ENCODE measurements at places on chromosomes 2 and 18. TPM values are rescaled to one million over a fixed set of nuclear protein-coding genes. Genes with fewer than 3 reads are reported as not detected.

DNA sequence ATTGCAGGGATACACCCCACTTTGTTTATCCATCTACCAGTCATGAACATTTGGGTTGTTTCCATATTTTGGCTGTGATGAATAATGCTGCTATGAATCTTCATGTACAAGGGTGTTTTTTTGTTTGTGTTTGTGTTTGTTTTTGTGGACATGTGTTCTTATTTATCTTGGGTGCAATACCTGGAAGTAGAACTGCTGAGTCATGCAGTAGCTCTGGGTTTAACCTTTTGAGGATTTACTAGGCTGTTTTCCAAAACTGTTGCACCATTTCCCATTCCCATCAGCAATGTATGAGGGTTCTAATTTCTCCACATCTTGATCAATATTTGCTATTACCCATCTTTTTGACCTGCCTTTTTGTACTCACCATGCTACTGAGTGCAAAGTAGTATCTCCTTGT is 140.0 kb upstream of the CYP1B1 start:
- no peak for DNase-seq

DNA sequence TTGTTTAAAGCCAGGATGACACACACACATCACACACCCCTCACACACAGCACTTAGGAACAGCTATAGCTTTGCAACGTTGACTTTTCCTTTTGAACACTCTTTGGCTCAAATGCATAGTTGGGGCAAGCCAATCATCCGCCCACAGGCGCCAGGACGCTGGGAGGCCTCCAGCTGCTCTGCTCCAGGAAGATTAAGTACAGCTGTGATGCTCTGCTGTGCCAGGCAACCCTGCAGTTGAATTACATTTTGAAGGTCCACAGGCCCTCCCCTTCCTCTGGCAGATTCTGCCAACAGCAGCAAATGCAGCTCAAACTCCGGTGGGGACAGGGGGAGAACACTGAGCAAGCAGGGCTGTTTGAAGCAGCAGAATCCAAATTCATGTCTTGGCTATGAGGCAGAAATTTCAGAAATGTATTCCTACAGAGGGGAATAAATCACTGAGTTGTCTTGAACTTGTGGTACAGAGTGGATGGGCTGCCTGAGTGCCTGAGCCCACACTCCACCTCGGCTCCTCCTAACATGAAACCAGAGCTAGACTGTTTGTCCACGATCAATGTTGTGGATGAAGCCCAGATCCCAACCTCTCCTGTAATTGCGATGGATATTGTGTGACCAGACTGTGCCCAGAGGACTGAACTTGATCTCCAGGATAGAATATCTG is 86.5 kb upstream of the PPP1CB start:
- DNase-seq, result no peak

- no peak for DNase-seq
These were observed 18.7 kb downstream of the MERTK start for GRCh38 chr2:111917106-111917505.

GRCh38 chr2:197258580-197258979 is 52.0 kb downstream of the ANKRD44 start:
- no peak for DNase-seq

DNA sequence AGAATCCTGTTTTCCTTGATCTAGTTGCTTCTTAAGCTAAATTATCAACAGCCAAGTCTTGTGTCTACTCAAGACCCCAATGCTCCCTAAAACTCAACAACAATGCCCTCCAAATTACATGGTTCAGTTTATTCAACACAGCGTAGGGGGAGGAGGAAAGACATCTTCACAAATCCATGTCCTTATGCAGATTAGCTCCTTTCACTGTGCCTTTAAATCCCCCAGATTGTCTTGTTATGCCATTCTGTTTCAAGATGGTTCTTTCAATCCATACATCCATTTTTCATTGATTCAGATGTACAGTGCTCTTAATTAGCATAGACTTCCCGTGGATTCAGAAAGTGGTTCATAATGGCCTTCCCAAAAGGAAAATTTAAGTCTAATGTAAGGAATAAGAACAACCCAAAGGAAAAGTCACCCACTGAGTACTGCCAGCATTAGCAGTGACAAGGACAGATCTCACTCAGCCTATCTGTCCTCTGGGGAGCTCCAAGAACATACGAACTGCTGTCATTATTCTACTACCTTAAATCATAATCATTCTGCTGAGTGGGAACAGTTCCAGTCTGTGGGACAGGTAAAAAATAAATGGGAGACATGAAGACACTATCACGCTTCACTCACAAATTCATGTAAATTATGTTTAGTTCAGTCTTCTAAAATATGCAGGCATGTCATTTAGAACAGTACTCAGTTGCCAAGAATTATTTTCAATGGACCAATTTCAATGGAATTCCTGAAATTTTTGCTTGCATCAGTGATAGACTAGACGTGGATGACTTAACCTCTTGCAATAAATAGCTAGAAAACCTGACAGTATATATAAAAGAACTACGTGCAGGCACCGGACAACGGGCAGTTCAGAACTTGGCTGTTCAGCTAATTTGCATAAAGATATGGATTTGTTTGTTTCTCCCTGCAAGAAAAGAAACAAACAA is 58.9 kb upstream of the RNU4ATAC start:
- DNase-seq, result no peak

DNA sequence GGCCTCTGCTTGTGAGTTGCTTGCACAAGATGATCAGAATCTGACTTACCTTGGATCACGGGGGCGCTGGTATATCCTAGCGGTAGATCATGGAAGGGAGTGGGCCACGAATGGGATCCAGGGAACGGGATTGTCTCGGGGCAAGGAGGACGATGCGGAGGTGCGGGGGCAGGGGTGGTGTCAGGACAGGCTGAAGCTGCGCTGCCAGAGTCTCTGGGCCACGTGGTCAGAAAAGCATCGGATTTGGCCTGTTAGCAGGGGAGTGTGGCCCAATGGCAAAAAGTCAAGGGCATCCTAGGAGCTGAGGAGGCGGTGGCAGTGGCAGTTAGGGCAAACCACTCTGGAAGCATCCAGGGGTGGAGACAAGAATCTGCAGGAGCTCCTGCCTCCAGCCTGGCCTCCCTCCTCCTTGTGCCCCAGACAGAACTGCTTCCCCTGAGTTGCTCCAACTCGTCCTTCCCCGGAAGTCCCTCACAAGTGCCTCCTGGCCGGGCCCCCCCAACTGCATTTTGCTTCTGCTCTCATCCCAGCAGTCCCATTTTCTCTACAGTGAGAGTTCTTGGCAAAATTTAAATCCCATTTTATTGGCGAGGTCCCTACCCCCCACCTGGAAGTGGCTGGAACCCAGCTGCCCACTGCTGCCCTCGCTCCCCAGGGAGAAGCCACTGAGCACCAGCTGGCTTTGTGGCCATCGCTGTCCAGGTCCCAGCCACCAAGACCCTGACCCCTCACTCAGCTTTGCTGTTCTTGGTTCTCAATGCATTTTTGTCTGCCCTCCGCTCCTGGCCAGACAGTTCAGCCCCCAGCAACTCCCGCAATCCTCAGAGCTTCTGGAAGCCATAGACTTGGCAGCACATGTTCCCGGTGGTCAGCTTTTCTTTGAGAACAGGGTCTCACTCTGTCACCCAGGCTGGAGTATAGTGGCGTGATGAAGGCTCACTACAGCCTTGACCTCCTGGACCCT is 5.6 kb upstream of the CCDC74B start:
- no peak for DNase-seq

DNA sequence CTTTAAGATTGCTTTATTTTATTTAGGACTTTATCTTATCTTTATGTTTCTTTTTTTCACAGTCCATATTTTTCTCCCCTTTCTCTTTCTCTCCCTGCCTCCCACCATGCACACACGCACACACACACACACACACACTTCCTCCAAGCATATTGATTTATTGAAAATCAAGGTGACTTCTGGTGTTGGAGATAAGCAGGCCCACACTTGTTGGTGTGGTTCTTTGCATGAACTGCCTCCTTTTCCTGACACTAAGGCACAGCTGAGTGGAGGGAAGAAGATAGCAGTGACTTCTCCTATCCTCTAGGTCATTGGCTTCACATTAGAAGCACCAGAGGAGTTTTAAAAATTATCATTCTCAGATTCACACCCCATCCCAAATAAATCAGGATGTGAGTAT is 18.0 kb downstream of the TBR1 start:
- DNase-seq, result no peak

- no peak for DNase-seq
These were observed 951.6 kb upstream of the SLC39A10 start for GRCh38 chr2:194705398-194705797.

- no peak for DNase-seq
These were observed 23.7 kb downstream of the MRPL33 start for GRCh38 chr2:27795093-27795834.

MAB21L4 gene
- not detected for total RNA-seq

NPPC gene
- total RNA-seq, result not detected
